ENCODE measurements at places on chromosomes 4 and X. TPM values are rescaled to one million over a fixed set of nuclear protein-coding genes. Genes with fewer than 3 reads are reported as not detected.

The SSX3 gene
- total RNA-seq: not detected

The GRIA2 gene
- total RNA-seq: not detected

The CENPVL2 gene
- not detected for total RNA-seq

The ATOH1 gene
- total RNA-seq: not detected

The CNGA1 gene
- total RNA-seq: not detected

The RAB40A gene
- total RNA-seq: not detected

The FGG gene
- 0.88 TPM for total RNA-seq

The POU3F4 gene
- not detected for total RNA-seq

The TEX13B gene
- not detected for total RNA-seq

The PAGE2B gene
- not detected for total RNA-seq

The TKTL2 gene
- not detected for total RNA-seq

The MAP3K15 gene
- 0.13 TPM for total RNA-seq

The MAGEC3 gene
- total RNA-seq: not detected

The ZNF732 gene
- 0.32 TPM for total RNA-seq

The DCAF8L1 gene
- not detected for total RNA-seq

The NLGN3 gene
- 3.1 TPM for total RNA-seq

The TMEM31 gene
- not detected for total RNA-seq

The CHRDL1 gene
- total RNA-seq: not detected
